ENCODE measurements at places on chromosomes 1 and 21. TPM values are rescaled to one million over a fixed set of nuclear protein-coding genes. Genes with fewer than 3 reads are reported as not detected.

The ACOT11 gene
- 5.0 TPM for total RNA-seq

The OR6K3 gene
- 2.3 TPM for total RNA-seq

The ATP1A4 gene
- 0.96 TPM for total RNA-seq

The NIBAN1 gene
- total RNA-seq = 33.3 TPM

The YIPF1 gene
- 24.1 TPM for total RNA-seq

- H3K36me3 ChIP-seq = no peaks in the 10 kb centered on the region
- H3K4me3 ChIP-seq = no peak overlapping the region
- H3K4me1 ChIP-seq = no peaks in the 10 kb centered on the region
- H3K27me3 ChIP-seq = no peaks in the 10 kb centered on the region
- no peak for DNase-seq
Measured at GRCh38 chr21:35720208-35720731, 340.1 kb downstream of the SETD4 start.

DNA sequence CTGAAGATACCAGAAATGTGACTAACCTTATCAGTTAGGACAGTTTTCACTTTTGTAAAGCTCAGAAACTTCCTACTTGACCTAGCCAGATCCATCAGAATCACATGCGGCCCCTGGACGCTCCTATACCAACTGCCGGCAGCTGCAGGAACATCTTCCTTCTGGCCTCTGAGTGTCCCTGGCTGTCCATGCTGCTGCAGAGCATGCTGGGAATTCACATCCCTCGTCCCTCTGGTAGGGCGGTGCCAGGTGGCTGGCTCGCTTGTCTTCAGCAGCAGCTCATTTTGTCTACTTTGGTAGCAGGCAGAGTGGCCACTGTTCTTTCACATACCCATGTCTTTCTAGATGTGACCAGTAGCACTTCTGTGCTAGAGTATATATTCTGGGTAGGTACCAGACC is 34.4 kb downstream of the HHAT start:
- no peak overlapping the region for H3K4me3 ChIP-seq
- H3K36me3 ChIP-seq = no peaks in the 10 kb centered on the region
- no peak for DNase-seq
- no peaks in the 10 kb centered on the region for H3K4me1 ChIP-seq
- H3K27ac ChIP-seq = no peak overlapping the region
- no peaks in the 10 kb centered on the region for H3K27me3 ChIP-seq

GRCh38 chr1:109891930-109892329 is 18.7 kb upstream of the CSF1 start:
- H3K4me3 ChIP-seq = no peak overlapping the region
- no peaks in the 10 kb centered on the region for H3K36me3 ChIP-seq
- H3K27me3 ChIP-seq = no peaks in the 10 kb centered on the region
- DNase-seq = no peak
- peaks cover 42% of the 10 kb centered on the region for H3K4me1 ChIP-seq

GRCh38 chr1:180881806-180882509 is 30.7 kb upstream of the KIAA1614 start:
- no peaks in the 10 kb centered on the region for H3K27me3 ChIP-seq
- H3K4me3 ChIP-seq = no peak overlapping the region
- H3K4me1 ChIP-seq = no peaks in the 10 kb centered on the region
- H3K36me3 ChIP-seq = peaks cover 18% of the 10 kb centered on the region

- no peaks in the 10 kb centered on the region for H3K4me1 ChIP-seq
- H3K36me3 ChIP-seq = peaks cover 18% of the 10 kb centered on the region
- H3K27ac ChIP-seq = no peak overlapping the region
- H3K4me3 ChIP-seq = no peak overlapping the region
- H3K27me3 ChIP-seq = no peaks in the 10 kb centered on the region
Measured at GRCh38 chr1:20891091-20891490, 104.0 kb upstream of the HP1BP3 start.

- DNase-seq = no peak
- H3K36me3 ChIP-seq = peaks cover 57% of the 10 kb centered on the region
- H3K27me3 ChIP-seq = no peaks in the 10 kb centered on the region
Measured at GRCh38 chr1:23810818-23811540, 10.4 kb upstream of the GALE start.

GRCh38 chr1:230169454-230170152 is 102.6 kb downstream of the GALNT2 start:
- H3K36me3 ChIP-seq = no peaks in the 10 kb centered on the region
- no peaks in the 10 kb centered on the region for H3K27me3 ChIP-seq
- H3K27ac ChIP-seq = no peak overlapping the region

GRCh38 chr1:162383091-162383490 is 1.6 kb downstream of the C1orf226 start:
- H3K27ac ChIP-seq = no peak overlapping the region
- DNase-seq = no peak
- peaks cover 10% of the 10 kb centered on the region for H3K4me1 ChIP-seq
- H3K27me3 ChIP-seq = no peaks in the 10 kb centered on the region

GRCh38 chr1:4984841-4985240 is 330.4 kb downstream of the AJAP1 start:
- no peaks in the 10 kb centered on the region for H3K4me1 ChIP-seq
- no peak for DNase-seq
- H3K36me3 ChIP-seq = no peaks in the 10 kb centered on the region
- H3K4me3 ChIP-seq = no peak overlapping the region

DNA sequence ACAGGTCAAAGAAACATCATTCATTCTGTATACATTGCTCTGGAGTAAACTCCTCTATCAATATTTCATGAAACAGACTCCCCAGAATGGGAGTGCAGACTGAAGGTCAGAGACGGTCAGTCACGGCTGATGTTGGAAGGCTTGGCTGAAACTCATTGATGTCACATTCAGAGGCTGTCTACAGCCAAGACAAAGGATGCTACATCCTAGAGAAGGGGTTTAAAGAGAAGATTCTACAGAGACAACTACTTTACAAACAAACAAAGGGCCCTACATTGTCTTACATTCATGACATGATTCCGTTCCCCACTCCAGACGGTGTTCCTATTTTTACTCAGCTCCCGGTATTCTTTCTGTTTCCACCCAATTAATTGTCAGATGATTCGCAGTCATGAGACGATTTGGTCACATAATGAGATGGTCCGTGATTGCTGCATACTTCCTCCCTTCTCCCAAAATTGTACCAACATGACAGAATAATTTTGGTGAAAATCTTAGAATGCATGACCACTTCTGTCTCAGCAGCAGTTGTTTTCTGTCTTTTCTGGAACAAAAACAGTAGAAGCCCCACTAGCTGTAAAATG is 73.8 kb upstream of the VAV3 start:
- peaks cover 4% of the 10 kb centered on the region for H3K4me1 ChIP-seq
- no peaks in the 10 kb centered on the region for H3K27me3 ChIP-seq
- no peak for DNase-seq
- H3K4me3 ChIP-seq = no peak overlapping the region
- no peak overlapping the region for H3K27ac ChIP-seq
- H3K36me3 ChIP-seq = no peaks in the 10 kb centered on the region
